ENCODE measurements at places on chromosomes 5 and 9. TPM values are rescaled to one million over a fixed set of nuclear protein-coding genes. Genes with fewer than 3 reads are reported as not detected.

GRCh38 chr9:32422237-32422806 is 37.9 kb downstream of the ACO1 start:
- no peak for DNase-seq
- peak overlapping the region; percentile 62 for H3K27ac ChIP-seq
- H3K4me3 ChIP-seq = no peak overlapping the region
- H3K27me3 ChIP-seq = no peaks in the 10 kb centered on the region

DNA sequence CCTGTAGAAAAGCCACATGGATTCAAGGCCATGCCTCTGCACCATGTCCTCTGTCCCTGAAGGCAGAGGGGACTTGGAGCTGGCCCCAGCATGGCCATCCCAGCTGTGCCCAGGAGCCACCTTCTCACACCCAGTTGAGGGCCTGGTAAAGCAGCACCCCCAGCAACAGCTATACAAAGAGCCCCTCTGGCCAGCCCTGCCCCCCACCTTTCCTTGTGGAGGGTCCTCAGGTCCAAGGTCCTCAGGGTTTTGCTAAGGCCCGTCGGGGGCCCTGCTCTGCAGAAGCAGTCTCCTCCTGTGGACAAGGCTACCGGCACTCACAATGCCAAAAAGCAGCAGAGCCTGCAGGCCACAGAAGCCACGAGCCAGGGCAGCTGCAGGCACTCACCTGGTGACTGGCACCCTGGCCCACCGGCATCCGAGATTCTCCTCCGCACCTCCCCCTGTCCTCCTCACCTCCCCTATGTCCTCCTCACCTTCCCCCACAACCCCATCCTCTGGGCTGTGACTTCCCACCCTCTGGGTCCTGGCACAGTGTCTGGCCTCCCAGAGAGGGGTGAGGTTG is 39.9 kb upstream of the LPCAT1 start:
- DNase-seq = no peak
- H3K27me3 ChIP-seq = no peaks in the 10 kb centered on the region
- no peak overlapping the region for H3K4me3 ChIP-seq
- no peak overlapping the region for H3K27ac ChIP-seq

DNA sequence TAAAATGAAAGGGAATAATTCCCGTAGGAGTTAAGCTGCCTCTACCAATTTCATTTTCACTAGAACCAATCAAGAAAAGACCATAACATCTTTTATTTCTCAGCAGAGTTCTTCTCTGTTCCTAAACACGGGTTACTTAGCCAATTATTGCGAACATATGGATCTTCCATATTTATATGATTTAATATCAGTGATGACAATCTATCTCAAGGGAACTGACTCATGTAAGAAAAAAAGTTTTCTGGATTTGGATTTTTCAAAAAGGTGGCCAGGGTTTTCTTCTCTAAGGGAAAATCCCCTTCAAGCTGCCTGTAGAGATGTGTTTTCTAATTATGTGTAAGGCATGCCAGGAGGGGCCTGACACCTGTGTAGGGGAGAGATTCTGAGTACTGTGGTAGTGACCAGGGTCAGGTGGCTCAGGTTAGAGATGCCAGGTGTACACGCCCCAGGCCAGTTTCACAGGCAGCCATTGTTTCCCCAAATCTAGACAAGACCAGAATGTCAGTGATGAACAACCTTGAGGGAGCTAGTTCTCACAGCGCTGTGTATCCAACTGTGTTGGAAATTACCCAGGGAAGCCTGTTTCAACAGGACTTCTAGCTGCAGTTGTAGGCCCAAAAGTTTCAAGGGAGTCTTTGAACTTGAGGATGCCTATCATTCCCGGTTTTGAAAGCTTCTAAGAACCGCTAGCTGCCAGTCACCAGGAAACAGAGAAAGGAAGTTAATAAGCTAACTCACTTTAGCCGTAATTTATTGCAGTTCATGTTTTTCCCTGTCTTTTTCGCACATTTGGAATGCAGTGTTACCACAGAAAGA is 572.5 kb upstream of the RGMB start:
- H3K27ac ChIP-seq = no peak overlapping the region
- no peaks in the 10 kb centered on the region for H3K4me1 ChIP-seq
- H3K36me3 ChIP-seq = no peaks in the 10 kb centered on the region
- no peak for DNase-seq

GRCh38 chr5:7856855-7857254 is 5.9 kb upstream of the CFAP90 start:
- DNase-seq = no peak
- H3K4me3 ChIP-seq = no peak overlapping the region
- peaks cover 11% of the 10 kb centered on the region for H3K4me1 ChIP-seq
- H3K36me3 ChIP-seq = peaks cover 26% of the 10 kb centered on the region
- H3K27me3 ChIP-seq = no peaks in the 10 kb centered on the region

DNA sequence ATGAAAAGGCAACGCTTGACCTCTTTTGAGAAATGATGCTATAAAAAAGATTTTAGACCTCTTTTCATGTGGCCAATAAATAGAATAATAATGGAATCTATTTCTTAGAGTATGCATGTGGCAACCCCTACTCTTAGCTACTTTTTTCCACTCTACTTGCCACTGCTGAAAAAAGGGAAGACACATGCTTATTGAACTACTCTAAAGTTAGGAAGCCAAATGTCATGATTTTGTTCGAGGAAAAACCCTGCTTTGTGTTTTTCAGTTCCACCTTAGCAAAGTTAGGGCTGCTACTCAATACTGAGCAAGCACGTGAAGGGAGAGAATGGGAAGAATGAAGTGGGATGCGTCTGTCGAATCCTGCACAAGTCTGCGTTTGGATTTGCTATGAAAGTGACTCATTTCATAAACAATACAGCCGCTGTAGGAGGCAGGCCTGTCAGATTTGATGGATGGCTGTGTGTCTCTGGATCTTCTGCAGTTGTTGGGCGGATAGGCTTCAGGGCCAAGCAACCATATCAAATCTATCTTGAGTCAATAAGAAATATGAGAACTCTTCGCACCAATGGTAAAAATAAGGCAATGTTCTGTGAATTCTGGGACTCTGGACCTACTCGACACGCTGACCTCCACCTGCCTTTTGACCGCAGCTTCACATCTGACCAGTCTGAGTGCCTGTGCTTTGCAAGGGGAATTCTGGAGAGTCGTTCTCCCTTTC is 333.6 kb downstream of the PIK3R1 start:
- H3K4me1 ChIP-seq = no peaks in the 10 kb centered on the region
- no peak for DNase-seq
- no peak overlapping the region for H3K27ac ChIP-seq
- no peaks in the 10 kb centered on the region for H3K36me3 ChIP-seq
- H3K27me3 ChIP-seq = no peaks in the 10 kb centered on the region

GRCh38 chr5:108703313-108703712 is 44.4 kb upstream of the FER start:
- no peaks in the 10 kb centered on the region for H3K27me3 ChIP-seq
- no peak overlapping the region for H3K27ac ChIP-seq
- no peaks in the 10 kb centered on the region for H3K4me1 ChIP-seq
- H3K4me3 ChIP-seq = no peak overlapping the region
- no peaks in the 10 kb centered on the region for H3K36me3 ChIP-seq
- DNase-seq = no peak

DNA sequence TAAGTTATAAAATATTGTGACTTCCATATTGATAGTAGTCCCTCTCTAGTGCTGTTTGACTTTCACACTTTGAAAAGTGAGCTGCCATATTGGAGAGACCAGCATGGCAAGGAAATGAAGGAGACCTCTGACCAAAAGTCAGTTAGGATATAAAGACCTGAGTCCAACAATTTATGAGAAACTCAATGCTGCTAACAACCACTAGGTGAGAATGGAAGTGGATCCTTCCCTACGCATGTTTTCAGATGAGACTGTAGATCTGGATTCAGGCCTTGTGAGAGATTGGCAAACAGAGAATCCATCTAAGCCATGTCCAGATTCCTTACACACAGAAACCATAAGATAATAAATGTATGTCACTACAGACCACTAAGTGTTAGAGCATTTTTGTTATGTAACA is 81.6 kb downstream of the CTNND2 start:
- no peak overlapping the region for H3K4me3 ChIP-seq
- no peak overlapping the region for H3K27ac ChIP-seq
- H3K27me3 ChIP-seq = no peaks in the 10 kb centered on the region
- no peak for DNase-seq

GRCh38 chr9:35518225-35518821 is 28.4 kb downstream of the RUSC2 start:
- H3K4me1 ChIP-seq = peaks cover 36% of the 10 kb centered on the region
- no peak overlapping the region for H3K4me3 ChIP-seq
- H3K36me3 ChIP-seq = no peaks in the 10 kb centered on the region
- peak overlapping the region; percentile 57 for H3K27ac ChIP-seq
- H3K27me3 ChIP-seq = no peaks in the 10 kb centered on the region

DNA sequence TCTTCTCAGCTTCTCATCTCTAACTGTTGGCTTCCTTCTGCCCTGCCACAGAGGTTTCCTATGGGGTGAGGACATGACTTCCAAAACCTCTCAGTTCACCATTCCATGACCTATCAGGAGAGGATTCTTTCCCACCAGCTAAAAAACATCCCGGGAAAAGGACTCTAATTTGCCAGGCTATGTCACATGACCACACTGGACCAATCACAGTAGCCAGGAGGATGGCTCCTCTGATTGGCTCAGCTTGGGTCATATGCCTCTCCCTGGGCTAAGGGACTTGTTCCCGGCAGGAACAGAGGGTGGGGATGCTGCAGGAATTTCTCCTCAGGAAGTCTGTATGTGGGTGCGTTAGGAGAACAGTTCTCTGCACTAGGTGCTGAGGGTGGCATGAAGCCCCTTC is 40.3 kb upstream of the XPA start:
- H3K27ac ChIP-seq = no peak overlapping the region
- no peak for DNase-seq
- no peaks in the 10 kb centered on the region for H3K27me3 ChIP-seq
- no peaks in the 10 kb centered on the region for H3K36me3 ChIP-seq

DNA sequence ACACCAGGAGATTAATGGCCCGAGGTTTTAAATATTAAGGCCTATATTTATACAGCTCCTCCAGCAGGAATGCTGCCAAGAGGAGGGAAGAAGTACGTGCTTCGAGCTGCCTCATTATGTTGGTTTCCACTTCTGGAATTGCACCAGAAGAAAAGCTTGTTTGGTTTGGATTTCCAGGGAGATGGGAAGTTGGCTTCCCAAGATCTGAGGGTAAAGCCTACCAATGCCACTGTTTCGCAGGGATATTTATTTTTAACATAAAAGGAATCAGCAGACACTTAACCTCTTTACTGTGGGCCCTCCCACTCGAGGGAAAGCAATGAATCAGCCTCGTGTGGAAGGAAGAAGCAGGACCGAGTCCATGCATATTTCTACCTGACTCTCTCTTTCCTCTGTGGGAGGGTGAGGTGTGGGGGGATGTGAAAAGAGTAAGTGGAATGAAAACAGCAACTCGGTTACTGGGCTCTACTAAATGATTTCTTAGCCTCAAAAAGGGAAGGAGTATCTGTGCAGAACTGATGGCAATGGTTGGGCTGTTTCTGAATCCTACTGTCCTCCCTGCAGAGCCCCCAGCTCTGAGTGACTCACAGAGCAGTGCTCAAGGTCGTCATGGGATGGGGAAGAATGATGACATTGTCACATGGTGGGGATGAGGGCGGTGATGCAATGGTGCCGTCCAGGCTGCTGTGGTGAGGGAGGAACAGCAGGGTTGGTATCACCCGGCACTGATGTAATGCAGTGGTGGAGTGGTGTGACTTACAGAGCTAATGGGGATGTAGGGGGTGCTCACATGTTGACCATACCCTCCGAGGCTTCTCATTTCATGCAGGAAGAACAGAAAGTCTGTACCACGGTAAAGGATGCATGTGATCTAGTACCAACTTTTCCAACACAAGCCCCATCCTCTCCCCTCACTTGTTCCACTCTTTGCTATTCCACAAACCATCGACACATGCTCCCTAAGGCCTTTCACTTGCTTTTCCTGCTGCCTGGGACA is 215.0 kb upstream of the PANK3 start:
- H3K36me3 ChIP-seq = no peaks in the 10 kb centered on the region
- H3K27ac ChIP-seq = no peak overlapping the region
- DNase-seq = no peak

GRCh38 chr5:114500756-114501155 is 138.9 kb downstream of the KCNN2 start:
- H3K36me3 ChIP-seq = peaks cover 13% of the 10 kb centered on the region
- no peaks in the 10 kb centered on the region for H3K27me3 ChIP-seq

DNA sequence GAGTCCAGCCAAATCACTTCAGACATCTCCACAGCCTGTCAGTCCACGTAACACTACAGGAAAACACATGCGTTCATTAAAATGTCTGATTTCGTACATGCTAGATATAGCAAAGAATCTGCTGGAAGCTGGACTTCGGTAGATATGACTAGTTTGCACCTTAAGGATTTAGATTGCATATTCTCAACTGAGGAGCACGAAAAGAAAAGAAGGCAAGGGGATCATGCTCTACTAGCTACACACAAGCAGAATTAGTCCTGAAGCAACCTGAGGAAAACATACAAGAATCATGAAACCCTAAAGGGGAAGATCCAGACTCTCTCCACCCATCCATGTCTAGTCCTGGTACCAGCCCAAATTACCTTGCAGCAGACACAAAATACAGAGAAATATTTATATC is 36.1 kb upstream of the SSBP2 start:
- H3K4me1 ChIP-seq = no peaks in the 10 kb centered on the region
- DNase-seq = no peak
- no peaks in the 10 kb centered on the region for H3K27me3 ChIP-seq
- no peaks in the 10 kb centered on the region for H3K36me3 ChIP-seq
- H3K27ac ChIP-seq = no peak overlapping the region

DNA sequence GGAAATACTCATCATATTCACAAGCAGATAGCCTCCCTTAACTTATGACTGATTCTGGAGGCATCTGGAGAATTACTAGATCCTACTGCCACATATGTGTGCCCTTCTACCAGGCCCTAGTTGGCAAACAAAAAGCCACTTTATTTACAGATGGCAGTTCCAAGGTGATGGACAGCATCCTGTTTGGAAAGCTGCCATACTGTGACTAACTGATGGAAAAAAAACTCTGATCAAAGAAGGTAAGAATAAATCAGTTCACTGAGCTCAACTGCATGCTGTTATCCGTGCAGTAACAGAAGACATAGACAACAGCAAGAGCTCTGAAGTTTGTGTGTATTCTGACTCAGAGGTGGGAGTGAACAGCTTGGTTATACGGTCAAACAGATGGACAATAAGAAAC is 279.8 kb upstream of the POU5F2 start:
- no peak for DNase-seq
- no peak overlapping the region for H3K4me3 ChIP-seq
- no peaks in the 10 kb centered on the region for H3K27me3 ChIP-seq
- no peaks in the 10 kb centered on the region for H3K4me1 ChIP-seq
- peaks cover 2% of the 10 kb centered on the region for H3K36me3 ChIP-seq

- no peaks in the 10 kb centered on the region for H3K27me3 ChIP-seq
- H3K4me3 ChIP-seq = no peak overlapping the region
- no peak for DNase-seq
Measured at GRCh38 chr5:21237461-21237860, 1249.5 kb upstream of the CDH18 start.

Gene RXFP3
- total RNA-seq = not detected

Gene IGFBPL1
- 0.08 TPM for total RNA-seq

Gene ATOX1
- 25.9 TPM for total RNA-seq

Gene OLFML2A
- total RNA-seq = 0.56 TPM
